ENCODE measurements at places on chromosomes 11 and 22.

- DNase-seq: no peak
Observed at GRCh38 chr11:35734669-35735410, 72.3 kb downstream of the TRIM44 start.

GRCh38 chr11:120391292-120391691 lies 55.1 kb downstream of the ARHGEF12 start:
- DNase-seq: no peak

DNA sequence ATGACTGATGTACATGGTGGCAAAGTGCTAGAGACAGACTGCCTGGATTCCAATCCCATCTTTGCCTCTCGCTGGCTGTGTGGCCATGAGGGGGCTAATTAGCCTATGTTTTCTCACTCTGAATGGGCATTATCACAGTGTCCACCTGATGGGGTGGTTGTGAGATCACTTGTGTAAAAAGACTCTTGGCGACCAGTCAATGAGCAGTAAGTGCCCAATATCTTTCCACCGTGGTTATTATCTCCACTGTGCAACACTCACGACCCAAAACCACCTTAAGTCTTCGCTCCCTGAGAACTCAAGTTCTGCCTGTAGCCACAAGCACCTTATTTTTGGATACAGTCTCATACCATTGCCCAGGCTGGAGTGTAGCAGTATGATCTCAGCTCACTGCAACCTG lies 52.1 kb downstream of the PLEKHA7 start:
- DNase-seq: no peak

DNA sequence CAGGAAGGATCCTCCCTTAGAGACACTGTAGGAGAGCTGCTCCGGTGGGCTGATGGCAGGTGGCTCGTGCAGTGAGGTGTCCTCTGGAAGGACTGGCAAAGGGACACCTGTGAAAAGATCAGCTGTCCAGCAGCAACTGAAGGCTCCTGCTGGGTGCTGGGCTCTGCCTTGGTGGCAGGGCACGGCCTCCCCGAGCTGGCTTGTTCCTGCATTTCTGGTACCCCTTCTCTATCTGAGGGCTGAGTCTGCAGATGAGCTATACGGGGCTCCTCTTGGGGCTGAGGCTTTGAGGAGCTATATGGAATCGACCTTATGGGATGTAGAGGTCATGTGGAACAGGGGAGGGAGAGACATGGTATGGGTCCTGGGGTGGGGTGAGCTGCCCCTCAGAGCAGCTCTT lies 875.8 kb downstream of the BRD1 start:
- no peak for DNase-seq

GRCh38 chr11:125494561-125494960 lies 1.5 kb downstream of the FEZ1 start:
- no peak for DNase-seq

- no peak for DNase-seq
Observed at GRCh38 chr22:45544588-45545170, 42.0 kb downstream of the FBLN1 start.

Data from stimulated activated CD4-positive, alpha-beta T cell treated with anti-CD3 and anti-CD28 coated beads, Interleukin-15, amount 100 ng/mL, for 48 hours (primary cell).